Progenitor cell of endocrine pancreas (in vitro differentiated cells): ENCODE measurements at places on chromosomes 13 and 19. TPM values are rescaled to one million over a fixed set of nuclear protein-coding genes. Genes with fewer than 3 reads are reported as not detected.

DNA sequence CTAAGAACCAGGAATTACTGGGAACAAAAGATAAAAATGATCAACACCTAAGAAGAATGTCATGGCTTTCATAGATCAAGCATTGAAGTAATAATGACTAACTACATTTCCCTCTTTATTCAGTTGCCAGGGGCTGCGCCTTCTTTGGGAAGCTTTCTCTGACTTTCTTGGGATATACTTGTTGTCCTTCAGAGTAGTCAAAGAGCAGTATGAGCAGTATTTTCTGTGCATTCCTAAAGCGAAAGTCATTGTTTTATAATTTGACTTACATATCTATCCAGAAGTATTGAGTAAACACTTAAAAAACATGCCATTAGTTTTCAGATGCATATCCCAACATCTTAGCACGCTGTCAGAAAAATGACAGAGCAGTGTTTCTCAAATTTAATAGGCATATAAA lies 2412.4 kb downstream of the PCDH9 start:
- DNase-seq: no peak

DNA sequence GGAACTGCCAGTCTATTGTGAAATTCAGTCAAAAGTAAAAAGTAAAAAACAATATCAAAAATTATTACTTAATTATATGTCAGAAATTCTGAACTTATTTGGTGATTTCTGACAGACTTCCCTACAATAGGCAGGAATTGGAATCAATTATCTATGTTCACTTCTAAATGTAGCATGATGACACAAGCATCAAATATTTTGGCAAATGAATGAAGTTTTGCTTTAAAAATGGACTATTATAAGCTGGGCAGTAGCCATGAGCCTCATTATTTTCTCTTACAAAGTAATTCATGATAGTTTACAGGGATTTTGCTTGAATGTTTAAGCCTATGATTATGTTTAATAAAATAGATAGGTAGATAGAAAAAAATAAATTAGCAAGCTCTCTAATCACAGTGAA lies 582.6 kb downstream of the SLITRK6 start:
- DNase-seq: no peak

DNA sequence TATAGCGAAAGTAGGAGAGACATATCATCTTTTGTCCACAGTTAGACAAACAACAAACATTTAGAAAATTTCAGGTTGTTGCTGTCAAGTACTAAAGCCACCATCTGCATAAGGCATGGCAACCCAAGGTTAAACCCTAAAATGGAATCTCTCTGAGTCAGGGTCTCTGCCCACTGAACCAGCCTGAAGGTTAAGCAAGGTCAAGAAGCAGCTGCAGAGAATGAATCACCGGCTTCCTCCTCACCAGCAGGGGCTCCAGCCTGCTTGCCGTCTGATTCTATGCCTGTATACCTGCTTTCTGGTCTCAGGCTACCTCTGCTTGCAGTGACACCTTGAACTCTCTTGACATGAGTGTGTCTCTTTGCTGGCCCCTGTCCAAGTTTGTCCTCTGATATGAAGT lies 726.2 kb upstream of the SGCG start:
- DNase-seq: no peak

DNA sequence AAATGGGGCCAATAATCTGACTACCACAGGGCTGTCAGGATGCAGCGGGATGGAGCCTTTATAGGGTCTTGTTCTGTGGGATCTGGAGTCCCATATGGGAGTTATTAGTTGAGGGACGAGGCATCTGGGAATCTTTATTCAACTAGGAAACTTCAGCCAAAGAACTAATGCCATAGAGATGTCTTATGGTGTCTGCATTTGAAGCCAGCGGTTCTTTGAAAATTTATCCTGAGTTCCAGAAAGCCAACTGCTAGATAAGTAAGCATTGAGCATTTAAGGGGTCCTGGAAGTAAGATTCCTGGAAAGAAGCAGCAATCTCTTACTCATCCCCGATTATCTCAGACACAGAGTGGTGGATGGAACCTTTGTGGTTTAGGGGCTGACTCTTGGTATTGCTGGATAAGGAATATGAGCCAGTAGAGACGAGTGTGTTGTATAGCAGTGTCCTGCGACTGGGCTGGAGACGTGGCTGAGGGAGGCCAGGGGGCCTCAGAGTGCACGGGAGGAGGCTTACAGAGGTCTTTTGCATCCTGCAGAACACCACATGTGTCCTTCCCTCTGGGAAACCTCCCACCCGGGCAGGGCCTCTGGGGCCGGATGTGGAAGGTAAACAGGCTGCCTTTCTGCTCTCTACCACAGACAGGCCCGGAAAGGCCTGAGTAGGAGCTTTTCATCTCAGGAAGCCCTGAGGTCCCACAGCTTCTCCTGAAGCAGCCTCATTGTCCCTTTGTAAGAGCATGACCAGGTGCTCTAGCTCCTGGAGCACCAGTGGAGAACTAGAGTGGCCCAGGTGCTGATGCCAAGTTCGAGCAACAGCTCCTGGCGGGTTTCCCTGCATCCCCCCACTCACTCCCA lies 28.8 kb downstream of the ACTN4 start:
- no peak for DNase-seq

DNA sequence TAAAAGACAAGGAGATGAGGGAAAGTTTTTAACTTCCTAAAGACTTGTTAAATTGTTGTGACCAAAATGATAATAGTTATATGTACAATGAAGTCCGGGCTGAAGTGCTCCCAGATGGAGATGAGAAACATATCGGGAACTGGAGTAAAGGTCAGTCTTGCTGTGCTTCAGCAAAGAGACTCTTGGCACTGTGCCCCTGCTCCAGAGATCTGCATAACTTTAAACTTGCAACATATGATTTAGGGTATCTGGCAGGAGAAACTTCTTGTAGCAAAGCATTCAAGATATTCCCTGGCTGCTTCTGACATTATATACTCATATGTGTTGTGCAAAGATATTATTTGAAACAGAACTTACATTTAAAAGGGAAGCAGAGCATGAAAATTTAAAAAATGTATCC lies 786.6 kb upstream of the SLITRK6 start:
- no peak for DNase-seq

YJEFN3 gene
- total RNA-seq: 22.6 and 27.6 TPM in 2 replicates

C5AR1 gene
- total RNA-seq: 2.4 and 2.9 TPM in 2 replicates

- DNase-seq: no peak
Measured at GRCh38 chr19:45340899-45341453, 426 bp downstream of the KLC3 start.

HCST gene
- 1.6 TPM in 1 of 2 replicates, not detected in the other for total RNA-seq

KIR2DL4 gene
- not detected in 2 replicates for total RNA-seq

GRCh38 chr19:2602391-2603181 lies 99.9 kb downstream of the GNG7 start:
- DNase-seq: no peak

FFAR2 gene
- 1.2 and 1.9 TPM in 2 replicates for total RNA-seq

ANGPTL8 gene
- not detected in 2 replicates for total RNA-seq

GRCh38 chr13:30103161-30103840 lies 204.1 kb downstream of the KATNAL1 start:
- DNase-seq: no peak

DNA sequence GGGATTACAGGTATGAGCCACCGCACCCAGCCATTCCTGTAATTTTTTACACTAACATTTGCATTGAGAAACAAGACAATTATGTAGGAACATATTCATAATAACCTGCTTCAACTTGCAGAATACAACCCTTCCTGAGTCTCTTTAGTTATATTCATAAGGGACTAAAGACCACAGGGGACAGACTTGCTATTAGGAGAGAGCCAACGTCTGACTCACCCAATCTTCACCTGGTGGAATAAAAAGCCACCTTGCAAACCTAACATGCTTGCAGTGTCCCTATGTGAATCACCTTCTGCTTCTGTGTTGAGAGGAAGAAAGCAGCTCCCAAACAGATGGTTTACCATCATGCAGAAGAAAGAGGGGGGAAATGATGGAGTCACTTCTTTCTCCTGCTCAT lies 456.1 kb downstream of the PCDH9 start:
- DNase-seq: no peak

ZIK1 gene
- total RNA-seq: 12.9 and 13.7 TPM in 2 replicates
